ENCODE measurements at places on chromosomes 11 and 22.

GRCh38 chr11:57513452-57513795, 2.1 kb downstream of the SLC43A1 start:
- no peak for DNase-seq

DNA sequence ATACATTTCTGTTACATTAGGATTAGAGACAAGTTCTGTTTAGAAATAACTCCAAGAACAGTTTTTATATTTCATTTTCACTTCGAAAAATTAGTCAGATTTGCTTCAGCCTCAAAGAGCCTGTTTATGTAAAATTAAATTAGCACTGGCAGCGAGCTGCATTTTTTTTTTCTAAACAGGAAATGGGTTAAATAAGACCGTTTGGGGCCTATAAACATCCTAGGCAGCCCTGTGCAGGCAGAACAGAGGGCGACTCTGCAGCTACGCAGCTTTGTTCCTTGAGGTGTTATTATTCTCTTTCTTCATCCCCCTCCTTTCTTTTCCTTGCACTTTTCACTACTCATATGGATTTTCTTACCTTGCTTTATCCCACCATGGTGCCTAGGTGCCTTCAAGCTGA, 48.7 kb downstream of the CWC15 start:
- DNase-seq, result no peak

GRCh38 chr22:33012833-33013450, 45.2 kb downstream of the SYN3 start:
- no peak for DNase-seq

DNA sequence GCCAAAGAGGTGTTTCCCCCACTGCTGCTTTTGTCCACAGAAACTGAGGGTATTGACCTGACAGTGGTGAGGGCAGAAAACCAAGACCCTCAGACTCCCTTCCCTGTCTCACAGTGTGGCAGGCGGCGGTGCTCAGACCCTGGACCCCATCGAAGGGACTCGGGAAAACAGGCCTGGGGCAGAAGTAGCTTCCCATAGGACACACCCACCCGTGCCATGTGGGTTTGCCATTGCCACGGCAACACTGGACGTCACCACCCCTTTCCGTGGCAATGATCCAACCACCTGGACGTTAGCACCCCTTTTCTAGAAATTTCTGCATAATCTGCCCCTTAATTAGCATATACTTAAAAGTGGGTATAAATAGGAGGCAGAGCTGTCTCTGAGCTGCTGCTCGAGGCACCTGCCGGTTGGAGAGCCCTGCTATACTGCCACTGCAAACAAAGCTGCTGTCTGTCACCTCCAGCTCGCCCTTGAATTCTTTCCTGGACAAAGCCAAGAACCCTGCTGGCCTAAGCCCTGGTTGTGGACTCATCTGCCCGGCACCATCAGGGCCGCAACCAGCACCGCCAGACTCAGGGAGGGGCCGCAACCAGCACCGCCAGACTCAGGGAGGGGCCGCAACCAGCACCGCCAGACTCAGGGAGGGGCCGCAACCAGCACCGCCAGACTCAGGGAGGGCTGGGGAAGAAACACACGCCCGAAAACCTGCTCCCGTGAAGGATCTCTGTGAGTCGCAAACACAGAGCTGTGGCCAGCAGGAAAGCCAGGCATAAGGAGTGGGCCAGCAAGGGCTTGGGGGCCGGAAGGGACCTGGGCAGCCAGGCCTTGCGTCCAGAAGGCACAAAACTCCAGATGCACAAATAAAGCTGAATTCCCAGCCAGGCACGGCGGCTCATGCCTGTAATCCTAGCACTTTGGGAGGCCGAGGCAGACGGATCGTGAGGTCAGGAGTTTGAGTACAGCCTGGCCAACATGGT, 10.4 kb downstream of the MLC1 start:
- DNase-seq, result no peak

DNA sequence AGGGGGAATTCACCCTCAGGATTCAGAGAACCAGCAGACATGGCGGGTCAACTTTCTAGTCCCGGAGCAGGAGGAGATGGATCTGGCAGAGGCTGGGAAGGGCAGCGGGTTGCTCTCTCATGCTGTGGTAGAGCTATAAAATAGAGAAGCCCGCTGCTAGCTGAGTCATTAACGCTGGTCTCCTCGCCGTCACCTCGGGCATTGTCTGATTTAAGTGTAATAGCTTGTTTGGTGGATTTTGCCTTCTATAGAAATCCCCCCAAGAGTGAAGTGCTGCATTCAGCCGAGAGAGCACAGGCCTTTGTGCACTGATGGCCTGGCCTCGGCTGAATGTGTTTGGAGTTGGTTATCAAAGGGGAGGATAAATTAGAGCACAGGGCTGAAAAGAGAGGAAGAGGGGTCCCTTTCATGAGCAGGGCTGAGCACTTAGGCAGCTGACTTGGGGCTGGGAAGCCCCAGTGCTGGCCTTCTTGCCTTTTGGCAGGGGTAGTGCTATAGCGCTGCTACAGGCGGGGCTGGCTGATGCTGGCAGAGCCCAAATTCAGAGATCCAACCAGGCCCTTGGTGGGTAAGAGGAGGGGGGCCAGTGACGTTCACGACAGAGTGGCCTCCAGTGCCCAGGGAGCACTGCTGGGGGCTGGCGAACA, 161.1 kb upstream of the CADM1 start:
- no peak for DNase-seq

DNA sequence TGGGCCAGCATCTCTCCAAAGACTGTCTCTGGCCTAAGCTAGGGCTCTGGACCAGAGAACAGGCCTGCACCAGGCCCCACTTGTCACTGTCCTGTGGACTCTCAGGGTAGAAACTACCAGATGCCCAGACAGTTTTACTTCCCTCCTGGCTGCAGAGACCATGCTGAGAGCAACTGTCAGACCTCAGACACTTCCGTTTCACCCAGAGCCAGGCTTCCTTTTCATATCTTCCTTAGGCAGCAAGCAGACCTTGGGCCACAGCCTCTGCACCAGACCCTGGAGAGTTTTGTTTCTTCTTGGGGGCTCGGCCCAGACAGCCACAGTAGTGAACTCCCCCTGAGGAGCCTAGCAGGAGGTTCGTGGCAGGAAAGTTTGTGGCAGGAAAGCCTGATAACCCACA, 12.1 kb upstream of the FCHSD2 start:
- no peak for DNase-seq

DNA sequence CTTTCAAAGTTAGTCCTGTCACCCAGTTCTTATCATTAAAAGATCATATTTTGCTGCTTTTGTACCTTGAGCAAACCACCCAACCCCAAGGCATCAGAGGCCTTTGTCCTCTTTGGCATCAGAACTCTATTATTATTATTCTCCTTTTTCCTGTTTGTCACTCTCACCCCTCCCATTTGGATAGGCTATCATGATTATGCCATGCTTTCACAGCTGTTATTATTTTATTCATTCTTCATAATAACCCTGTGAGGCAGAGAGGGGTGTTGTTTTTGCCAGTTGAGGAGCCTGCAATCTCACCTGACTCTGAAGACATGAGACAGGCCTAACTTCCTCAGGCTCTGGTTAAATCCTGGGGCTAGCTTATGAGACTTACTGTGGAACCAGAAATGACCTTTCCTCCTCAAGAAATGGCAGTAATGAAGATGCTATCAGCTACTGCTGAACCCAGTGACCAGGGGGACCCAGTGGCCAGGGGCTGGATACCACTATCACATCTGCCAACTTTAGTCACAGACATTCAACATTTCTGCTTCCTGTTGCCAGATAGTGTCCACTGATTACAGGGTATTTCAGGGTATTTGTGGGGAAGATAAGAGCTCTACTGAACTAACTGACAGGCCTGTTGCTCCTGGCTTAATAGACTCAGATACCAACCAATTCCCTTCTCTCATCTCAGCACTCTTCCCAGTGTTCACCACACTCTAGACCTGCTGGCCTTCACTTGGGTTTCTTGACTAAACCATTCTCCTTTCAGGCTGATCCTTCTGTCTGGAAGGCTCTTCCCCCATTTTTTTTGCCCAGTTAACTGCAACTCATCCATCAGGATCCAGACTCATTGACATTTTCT, 11.8 kb upstream of the SWAP70 start:
- no peak for DNase-seq

DNA sequence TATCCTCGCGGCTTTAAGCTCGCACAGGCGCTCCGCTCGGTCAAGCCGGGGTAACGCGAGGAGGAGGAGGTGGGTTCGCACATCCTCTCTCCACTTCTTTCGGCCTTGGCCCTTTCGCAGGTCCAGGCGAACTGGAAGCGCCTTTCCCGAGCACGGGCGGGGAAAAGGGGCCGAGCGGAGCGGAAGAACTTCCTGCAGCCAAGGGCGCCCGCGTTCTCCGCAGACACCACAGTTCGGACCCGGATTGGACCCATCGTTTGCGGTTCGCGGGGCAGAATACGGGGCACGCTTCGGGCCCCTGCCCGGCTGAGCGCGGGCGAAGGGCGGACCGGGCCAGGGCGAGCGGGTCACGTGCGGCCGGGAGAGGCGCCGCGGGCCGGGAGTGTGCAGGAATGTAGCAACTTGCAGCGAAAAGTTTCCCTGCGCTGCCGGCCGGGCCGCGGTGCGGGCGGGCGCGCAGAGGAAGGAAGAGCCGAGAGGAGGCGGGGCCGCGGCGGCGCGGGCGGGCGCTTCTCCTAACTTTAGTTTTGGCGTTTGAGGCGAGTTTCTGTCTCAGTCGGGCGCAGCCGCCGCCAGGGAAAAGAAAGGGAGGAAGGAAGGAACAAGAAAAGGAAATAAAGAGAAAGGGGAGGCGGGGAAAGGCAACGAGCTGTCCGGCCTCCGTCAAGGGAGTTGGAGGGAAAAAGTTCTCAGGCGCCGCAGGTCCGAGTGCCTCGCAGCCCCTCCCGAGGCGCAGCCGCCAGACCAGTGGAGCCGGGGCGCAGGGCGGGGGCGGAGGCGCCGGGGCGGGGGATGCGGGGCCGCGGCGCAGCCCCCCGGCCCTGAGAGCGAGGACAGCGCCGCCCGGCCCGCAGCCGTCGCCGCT, at the start of gene YAP1:
Gene YAP1, plus strand, starts transcription at position 552 of the 865 bp plus-strand sequence. CDS start 402 bp downstream, outside the sequence.
- DNase-seq, result no peak

GRCh38 chr22:37672920-37673455, 2.4 kb upstream of the LGALS1 start:
- DNase-seq, result no peak

Data from NCI-H187 (cell line).